ENCODE measurements at places on chromosomes 13 and 19. TPM values are rescaled to one million over a fixed set of nuclear protein-coding genes. Genes with fewer than 3 reads are reported as not detected.
A peak's percentile ranks its signal among the peaks of the same experiment; 100 is the strongest.

GRCh38 chr19:18776288-18776594, 14.9 kb downstream of the COMP start:
- no peaks in the 10 kb centered on the region for H3K36me3 ChIP-seq
- no peak for DNase-seq
- no peak overlapping the region for H3K4me3 ChIP-seq
- no peaks in the 10 kb centered on the region for H3K4me1 ChIP-seq
- H3K27ac ChIP-seq: no peak overlapping the region

- H3K36me3 ChIP-seq: peaks cover 74% of the 10 kb centered on the region
- no peak for DNase-seq
- no peak overlapping the region for H3K27ac ChIP-seq
- H3K4me1 ChIP-seq: no peaks in the 10 kb centered on the region
- no peaks in the 10 kb centered on the region for H3K27me3 ChIP-seq
Observed at GRCh38 chr19:650121-650520, 10.4 kb downstream of the FGF22 start.

GRCh38 chr19:7787141-7787540, 24.1 kb downstream of the CLEC4M start:
- DNase-seq: no peak
- peaks cover 36% of the 10 kb centered on the region for H3K27me3 ChIP-seq
- H3K27ac ChIP-seq: no peak overlapping the region
- no peaks in the 10 kb centered on the region for H3K4me1 ChIP-seq
- H3K4me3 ChIP-seq: peak overlapping the region; percentile 30

GRCh38 chr13:53105890-53106289, 77.3 kb downstream of the OLFM4 start:
- H3K27ac ChIP-seq: no peak overlapping the region
- no peaks in the 10 kb centered on the region for H3K4me1 ChIP-seq
- H3K27me3 ChIP-seq: no peaks in the 10 kb centered on the region
- no peak overlapping the region for H3K4me3 ChIP-seq
- no peaks in the 10 kb centered on the region for H3K36me3 ChIP-seq

ZNF541 gene
- total RNA-seq: 0.26 TPM
